Stimulated activated CD4-positive, alpha-beta T cell treated with anti-CD3 and anti-CD28 coated beads, Interleukin-15, amount 100 ng/mL, for 1 hour (primary cell): ENCODE measurements at places on chromosomes 12 and 14.

GRCh38 chr14:97539411-97539795, 742.2 kb downstream of the VRK1 start:
- DNase-seq: no peak

GRCh38 chr12:99053616-99054362, 408.7 kb downstream of the APAF1 start:
- no peak for DNase-seq

- DNase-seq: no peak
These were observed 83.4 kb downstream of the ADCK1 start for GRCh38 chr14:77883131-77883846.

- DNase-seq: no peak
These were observed 311.4 kb downstream of the TMEM132D start for GRCh38 chr12:129592449-129592848.

DNA sequence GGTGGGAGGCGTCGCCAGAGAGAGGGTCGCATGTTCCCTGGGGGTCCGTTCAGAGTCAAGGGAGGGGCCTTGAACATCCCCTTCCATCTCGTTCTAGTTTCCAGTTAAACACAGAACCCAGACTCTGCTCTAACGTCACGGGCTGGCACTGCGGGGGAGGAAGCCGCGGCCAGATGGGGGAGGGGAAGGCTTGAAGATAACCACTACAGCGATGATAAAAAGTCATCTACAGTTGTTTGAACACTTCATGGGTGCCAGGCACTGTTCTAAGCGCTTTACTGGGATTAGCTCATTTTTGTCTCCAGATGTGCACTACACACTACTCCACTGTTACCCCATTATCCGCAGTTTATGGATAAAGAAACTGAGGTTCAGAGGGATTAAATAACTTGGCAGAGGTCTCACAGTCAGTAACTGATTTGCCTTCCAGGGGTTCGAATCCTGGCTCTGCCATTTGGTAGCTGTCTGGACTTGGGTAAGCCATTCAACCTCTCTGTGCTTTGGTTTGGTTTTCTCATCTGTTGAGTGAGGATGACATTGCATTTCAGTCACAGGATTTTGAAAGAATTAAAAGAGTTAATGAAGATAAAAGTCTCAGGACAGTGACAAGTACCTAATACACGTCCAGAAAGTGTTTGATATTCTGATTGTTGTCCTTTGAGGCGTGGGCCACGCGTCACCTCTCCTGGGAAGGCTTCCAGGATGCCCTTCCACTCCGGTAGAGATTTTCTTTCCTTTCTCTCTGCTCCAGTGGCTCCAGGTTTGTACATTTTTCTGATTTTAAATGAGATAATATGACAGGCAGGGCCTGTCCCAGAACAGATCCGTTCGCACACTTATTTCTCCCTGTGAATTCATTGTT, 798 bp upstream of the RASAL1 start:
- DNase-seq: no peak

GRCh38 chr12:45435945-45436710, 220.2 kb downstream of the ANO6 start:
- no peak for DNase-seq

- DNase-seq: no peak
These were observed 7.9 kb upstream of the WASHC3 start for GRCh38 chr12:102069707-102070106.

DNA sequence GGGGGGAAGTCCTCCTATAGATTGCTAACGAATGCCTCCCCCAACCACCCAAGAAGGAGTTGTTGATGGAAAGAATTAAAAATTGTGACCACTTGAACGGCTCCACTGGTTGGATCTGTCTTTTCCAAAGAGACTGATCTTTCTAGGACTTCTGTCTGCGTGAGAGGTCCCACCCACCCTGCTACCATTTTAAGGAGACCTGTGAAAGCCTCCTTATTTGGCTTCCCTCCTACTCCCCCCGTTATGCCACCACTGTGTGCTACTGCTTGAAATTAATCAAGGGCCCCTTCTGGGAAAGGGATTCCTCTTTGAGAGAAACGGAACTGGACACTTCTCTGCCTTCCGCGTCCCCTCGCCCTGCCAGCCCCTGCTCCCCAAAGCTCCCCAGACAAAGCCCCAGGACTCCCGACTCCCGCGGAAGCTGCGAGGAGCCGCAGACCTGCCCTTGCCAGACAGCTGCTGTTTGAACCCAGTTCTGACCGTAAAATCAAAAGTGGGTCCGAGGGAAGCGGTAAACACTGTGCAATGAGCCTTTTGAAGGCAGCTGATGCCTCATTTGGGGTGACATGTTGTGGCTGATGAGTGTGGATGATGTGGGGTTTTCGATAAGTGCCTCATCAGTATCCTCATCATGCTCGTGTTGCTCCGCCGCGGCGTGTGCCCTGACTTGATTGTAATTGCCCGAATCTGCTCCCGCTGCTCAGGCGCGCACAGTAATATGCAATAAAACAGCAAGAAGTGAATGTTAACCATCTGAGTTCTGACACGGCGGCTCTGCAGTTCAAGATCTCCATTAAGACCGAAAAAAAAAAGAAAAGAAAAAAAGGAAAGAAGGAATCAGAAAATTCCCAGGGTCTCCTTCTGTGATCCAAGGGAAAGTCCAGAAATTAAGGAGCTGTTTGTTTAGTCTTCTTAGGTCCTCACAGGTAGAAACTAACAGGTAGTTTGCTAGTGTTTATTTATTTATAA, 48.2 kb downstream of the MBIP start:
- DNase-seq: no peak

GRCh38 chr14:73851000-73851399, 631 bp upstream of the PTGR2 start:
- DNase-seq: no peak

GRCh38 chr12:113980537-113981337, 14.6 kb upstream of the RBM19 start:
- DNase-seq: no peak

DNA sequence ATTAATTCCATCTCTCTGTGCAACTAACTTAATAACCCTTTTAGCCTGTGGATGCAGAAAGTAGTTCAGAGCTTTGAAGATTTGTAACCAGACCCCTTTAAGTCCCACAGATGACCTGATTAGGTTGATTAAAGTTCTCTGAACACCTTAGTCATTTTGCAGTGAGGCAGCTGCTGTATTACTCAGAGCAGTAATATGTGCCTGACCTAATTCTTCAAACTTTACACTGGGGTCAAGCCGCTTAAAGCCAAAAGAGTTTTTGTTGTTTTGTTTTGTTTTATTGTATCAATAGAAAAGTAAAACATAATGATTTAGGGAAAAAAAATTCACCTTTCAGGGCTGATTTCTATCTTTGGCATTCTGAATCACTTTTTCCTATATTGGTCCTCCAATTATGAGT, 78.6 kb upstream of the PLEKHG7 start:
- DNase-seq: no peak

GRCh38 chr12:7151532-7151931, 21.4 kb downstream of the CLSTN3 start:
- no peak for DNase-seq

GRCh38 chr14:34086223-34086757, 135.4 kb upstream of the EGLN3 start:
- no peak for DNase-seq
